ENCODE measurements at places on chromosomes 11 and 22. TPM values are rescaled to one million over a fixed set of nuclear protein-coding genes. Genes with fewer than 3 reads are reported as not detected.

GRCh38 chr11:111777094-111778046 is 11.2 kb upstream of the PPP2R1B start:
- peak; percentile 80 for DNase-seq

GRCh38 chr11:115931548-115932083 is 427.4 kb upstream of the CADM1 start:
- no peak for DNase-seq

GRCh38 chr11:104917271-104918112 is 19.2 kb upstream of the CASP12 start:
- DNase-seq = no peak

DNA sequence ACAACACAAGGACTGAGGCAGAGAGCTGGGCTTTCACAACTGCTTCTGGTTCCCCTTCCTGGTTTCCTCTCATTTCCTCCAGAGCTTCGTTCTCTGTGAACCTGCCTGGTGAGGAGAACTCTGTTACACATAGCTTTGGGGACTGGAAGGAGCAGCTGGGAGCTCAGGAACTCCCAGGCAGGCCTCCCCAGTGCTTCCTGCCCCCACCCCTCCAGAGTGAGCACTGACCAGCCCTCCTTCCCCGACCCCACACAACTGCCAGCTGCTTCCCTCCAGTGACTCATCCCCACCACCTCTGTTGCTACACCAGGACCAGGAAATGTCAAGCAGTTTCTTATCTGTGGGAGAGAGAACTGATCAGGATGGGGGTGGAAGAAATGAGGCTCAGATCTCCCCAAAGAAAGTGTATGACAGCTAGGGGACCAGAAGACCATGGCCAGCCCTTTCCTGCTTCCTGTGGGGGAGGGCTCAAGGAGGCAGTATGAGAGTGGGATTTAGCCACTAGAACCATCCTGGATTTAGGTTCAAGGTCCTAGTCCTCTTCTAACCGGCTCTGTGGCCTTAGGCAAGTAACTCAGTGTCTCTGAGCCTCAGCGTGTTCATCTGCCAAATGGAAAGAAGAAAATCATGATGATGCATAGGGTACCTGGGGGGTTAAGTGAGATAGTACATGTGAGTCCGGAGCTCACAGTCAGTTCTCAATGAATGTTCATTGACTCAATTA is 4.5 kb upstream of the TP53I11 start:
- DNase-seq = no peak

DNA sequence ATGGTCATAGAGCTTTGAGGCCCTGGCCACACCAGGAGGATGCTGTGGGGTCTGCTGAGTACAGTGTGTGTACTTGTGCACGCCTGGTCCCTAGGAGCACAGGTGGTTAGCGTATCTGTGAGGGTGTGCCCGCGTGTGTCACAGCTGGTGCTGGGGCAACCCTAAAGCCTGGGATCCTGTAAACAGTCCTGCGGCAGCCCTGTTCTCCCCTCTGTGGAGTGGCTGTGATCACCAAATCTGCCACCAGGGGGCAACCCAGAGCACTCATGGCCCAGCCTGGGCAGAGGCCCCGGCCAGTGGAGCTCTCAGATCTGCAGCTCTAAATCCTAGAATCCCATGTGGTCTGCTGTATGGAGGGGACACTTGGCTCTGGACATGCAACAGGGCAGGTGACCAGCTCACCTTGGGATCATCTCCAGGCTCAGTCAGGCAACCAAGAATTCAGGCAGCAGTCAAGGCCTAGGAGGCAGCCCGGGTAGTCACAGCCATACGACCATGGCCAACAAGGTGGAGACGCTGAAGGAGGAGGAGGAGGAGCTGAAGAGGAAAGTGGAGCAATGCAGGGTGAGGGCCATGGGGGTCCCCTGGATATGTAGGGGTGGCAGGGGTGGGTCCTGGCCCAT is 3.9 kb downstream of the SH3BP1 start:
- DNase-seq = peak; percentile 82

- DNase-seq = no peak
These were observed 81.2 kb downstream of the KIF18A start for GRCh38 chr11:28026634-28027290.

DNA sequence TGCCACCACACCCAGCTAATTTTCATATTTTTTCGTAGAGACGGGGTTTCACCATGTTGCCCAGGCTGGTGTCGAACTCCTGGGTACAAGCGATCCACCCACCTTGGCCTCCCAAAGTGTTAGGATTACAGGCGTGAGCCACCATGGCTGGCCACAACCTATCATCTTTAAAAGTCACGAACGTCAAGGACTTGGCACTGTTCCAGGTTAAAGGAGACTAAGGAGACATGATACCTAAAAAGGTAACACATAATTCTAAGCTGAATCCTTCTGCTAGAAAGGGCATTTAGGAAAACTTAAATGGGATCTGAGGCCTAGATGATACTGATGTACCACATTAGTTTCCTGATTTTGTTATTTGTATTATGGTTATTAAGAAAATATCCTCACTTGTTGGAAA is 43.3 kb upstream of the SYT9 start:
- DNase-seq = no peak

- DNase-seq = no peak
These were observed 56.6 kb upstream of the PRDM11 start for GRCh38 chr11:45089676-45090499.

- no peak for DNase-seq
These were observed at the start of gene NXPE1 for GRCh38 chr11:114559425-114560310. Gene NXPE1, minus strand, starts transcription at chr11:114559881. Its CDS starts 8,680 bp downstream, at chr11:114551201.

DNA sequence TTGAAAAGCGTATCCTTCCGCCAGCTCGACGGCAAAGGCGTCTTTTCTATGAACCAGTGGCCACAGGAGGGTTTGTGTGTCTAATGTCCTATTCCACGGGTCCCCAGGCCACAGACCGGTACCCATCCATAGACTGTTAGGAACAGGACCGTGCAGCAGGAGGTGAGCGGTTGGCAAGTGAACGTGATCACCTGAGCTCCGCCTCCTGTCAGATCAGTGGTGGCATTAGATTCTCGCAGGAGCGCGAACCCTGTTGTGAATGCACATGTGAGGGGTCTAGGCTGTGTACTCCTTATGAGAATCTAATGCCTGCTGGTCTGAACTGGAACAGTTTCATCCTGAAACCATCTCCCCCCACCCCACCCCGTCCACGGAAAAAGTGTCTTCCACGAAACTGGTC is 62.7 kb upstream of the KCNQ1OT1 start:
- DNase-seq = no peak

- DNase-seq = no peak
These were observed 192.7 kb downstream of the NAV2 start for GRCh38 chr11:19905280-19905853.

GRCh38 chr11:130448416-130449309 is at the start of gene ADAMTS15:
Gene ADAMTS15, plus strand, starts transcription at chr11:130448645. Its CDS starts 329 bp downstream, at chr11:130448974.
- peak; percentile 88 for DNase-seq

DNA sequence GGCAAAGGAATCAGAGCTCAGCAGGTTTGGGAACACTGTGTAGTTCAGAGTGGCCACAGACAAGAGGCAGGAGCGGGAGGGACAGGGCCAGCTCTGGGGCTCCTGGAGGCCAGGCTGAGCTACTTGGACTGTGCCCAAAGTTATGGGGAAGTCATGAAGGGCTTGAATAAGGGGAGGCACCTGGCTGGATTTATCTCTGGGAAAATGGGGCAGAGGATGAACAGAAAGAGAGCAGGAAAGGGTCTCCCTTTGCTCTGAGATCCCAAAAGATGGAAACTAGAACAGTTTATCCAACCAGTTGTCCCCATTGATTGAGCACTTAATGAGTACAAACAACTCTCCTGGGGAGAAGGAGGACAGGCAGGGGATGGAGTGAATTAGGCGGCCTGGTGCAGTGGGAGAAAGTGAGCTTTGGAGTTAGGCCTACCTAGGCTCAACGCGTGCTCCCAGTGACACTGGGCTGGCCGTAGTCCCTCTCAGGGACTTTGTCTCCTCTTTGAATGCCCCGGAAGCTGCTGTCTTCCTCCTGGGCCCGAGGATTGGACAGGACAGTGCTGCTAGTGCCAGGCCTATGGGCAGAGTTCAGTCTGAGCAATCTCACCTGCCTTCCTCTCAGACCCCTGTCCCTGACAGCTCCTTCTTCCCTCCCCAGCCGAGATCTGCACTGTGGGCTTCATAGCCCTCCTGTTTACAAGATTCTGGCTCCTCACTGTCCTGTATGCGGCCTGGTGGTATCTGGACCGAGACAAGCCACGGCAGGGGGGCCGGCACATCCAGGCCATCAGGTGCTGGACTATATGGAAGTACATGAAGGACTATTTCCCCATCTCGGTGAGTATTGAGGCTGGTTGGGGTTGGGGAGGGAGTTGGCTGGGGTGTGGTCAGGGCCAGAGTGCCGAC is 2.0 kb downstream of the MOGAT2 start:
- no peak for DNase-seq

DNA sequence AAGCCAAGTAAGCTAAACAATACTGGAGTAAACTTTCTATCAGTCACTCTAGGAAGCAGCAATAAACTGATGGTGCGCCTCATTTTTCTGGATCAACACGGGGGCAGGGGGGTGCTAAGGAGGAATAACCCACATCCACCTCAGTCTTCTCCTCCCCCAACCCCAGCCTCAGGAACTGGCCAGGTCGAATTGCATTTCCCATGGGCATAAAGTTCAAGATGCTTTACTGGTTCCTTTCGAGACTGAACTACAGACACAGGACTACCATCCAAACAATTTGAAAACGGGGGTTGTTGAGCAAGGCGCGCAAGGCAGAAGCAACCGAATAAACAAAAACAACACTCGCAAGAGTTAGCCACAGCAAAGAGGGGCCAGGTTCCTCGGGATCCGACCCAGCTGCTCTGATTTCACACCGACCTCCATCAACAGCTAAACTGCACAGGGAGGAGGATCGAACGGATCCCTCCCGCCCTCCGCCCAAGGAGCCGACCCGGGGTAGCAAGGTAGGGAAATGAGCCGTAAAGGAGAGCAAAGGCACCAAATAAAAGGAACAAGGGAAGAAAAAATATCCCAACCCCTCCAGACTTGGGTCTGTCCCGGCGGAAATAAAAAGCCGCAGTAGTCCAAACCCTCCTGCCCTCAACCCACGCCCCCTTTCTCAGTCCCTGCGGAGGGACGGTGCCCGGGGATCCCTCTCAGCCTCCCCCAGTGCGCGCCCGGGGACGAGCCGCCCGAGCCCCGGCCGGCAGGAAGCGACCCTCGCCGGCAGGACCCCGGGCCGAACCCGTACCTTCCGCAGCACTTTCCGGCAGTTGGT is 801 bp downstream of the SESN3 start:
- peak; percentile 71 for DNase-seq

DNA sequence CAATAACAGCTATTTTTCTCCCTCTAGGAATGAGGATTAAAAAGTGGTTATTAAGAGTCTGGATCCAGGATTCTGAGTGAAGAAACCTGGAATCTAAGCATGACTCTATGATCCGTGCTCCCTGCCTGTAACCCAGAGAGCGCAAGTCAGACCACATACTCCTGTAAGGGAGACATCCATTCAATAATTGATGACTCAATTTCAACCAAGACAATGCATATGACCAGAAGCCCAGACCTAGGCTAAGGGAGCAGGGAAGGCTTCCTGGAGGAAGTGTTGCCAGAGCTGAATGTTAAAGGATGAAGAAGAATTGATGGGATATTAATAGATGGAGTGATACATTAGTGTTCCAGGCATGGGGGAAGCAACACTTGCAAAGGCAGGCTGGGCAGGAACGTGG is 13.8 kb upstream of the PAMR1 start:
- no peak for DNase-seq

- DNase-seq = no peak
These were observed 87.2 kb downstream of the PLEKHA7 start for GRCh38 chr11:16926883-16927626.

GRCh38 chr11:21894492-21894891 is 298.4 kb upstream of the ANO5 start:
- DNase-seq = no peak

- DNase-seq = no peak
These were observed 7.7 kb downstream of the RAB30 start for GRCh38 chr11:83064011-83064410.

DNA sequence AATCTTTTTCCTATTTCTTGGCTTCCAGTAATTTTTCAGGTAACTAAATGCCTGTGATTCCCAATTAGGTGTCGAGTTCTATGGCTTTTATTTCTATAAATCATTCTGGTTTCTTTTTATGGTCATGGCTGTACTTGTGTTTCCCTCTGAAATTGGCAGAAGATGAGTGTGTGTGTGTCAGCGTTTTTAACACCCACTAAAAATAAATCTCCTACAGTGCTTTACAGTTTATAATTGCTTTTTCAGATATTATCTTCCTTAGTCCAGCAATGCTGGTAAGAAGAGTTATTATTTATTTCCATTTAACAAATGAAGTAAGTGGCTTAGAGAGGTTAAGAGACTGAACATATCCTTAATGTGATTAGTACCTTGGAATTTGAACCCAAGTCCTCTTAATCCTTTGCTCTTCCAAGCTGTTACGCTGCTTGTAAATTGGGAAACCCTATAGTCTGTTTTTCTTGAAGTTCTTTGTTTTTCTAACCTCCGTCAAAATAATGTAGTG is 125.2 kb downstream of the TEAD1 start:
- no peak for DNase-seq

DNA sequence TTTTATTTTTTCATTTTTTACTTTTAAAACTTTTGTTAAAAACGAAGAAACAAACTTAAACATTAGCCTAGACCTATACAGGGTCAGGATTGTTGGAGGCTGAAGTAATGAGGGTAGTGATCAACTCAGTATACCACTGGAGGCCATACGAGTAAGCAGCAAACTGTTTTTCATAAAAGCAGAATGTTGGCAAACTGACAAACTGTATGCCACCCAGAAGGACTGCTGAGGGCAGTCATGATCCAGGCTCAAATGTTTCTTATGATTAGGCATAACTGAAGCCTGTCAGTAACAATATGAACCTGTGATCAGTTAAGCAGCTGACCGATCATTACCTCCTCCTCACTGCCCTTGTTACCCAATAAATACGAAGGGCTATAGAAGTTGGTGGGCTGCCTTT is 10.2 kb upstream of the SC5D start:
- DNase-seq = no peak

DNA sequence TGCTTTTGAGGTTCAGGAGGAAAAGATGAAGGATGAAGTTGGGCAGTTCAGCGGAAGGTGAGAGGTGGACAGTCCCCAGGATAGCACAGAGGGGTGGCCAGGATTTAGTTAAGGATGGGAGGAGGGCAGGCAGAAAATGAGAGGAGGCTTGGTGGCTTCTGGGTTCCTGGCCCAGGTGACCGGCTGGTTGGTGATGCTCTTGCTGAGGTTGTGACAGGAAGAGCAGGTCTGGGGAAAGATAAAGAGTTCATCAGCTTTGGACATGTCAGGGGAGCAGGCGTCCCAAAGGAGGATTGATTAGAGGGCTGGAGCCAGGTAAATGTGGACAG is 27.6 kb upstream of the P2RY2 start:
- DNase-seq = no peak

The AIFM3 gene
- polyA plus RNA-seq = not detected

The PRG3 gene
- polyA plus RNA-seq = 0.65 TPM

The GRM5 gene
- not detected for polyA plus RNA-seq

The GSTT2B gene
- polyA plus RNA-seq = 6.5 TPM

The MPZL2 gene
- polyA plus RNA-seq = 0.91 TPM

The CALCA gene
- polyA plus RNA-seq = not detected

The MFNG gene
- not detected for polyA plus RNA-seq

The ABCG4 gene
- not detected for polyA plus RNA-seq
